ENCODE measurements at places on chromosomes 4 and X.

GRCh38 chr4:5973033-5973432 lies 45.2 kb downstream of the C4orf50 start:
- no peak for DNase-seq

DNA sequence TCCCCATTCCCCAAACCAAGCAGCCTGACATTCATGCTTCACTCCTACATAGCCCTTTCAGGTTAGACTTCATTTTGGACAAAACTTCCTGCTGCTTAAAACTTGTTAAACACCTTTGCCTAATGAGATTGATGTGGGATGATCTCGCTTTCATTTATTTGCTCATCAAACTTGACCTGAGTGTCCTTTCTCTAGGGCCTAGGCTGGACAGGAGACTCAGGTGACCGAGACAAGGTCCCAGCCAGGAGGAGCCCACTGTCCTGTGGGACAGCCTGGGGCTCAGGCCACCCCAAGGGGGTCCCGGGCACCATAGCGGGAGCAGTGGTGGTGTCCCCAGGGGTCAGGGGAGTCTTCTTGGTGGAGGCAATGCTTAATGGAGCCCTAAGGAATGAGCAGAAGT lies 23.7 kb upstream of the PSAPL1 start:
- DNase-seq: no peak

DNA sequence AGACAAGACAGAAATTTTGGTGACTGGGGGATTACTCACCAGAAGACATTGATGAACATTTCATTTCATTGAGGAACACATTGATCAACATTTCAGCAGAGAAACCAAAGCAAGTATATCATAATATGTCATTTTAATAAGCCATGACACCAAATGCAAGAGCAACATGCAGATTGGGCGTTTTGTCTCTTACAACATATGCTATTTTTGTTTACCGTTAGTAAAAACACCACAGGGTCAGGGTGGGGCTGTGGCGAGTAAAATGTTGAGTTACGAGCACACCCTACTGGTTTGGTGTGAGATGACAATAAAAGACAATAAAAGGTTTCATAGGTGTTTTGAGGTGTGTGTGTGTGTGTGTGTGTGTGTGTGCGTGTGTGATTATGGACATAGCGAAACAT lies 294.5 kb downstream of the PDGFC start:
- no peak for DNase-seq

GRCh38 chr4:74953647-74954046 lies 20.7 kb downstream of the PARM1 start:
- no peak for DNase-seq

GRCh38 chrX:13464599-13465275 lies 104.7 kb upstream of the EGFL6 start:
- DNase-seq: no peak

DNA sequence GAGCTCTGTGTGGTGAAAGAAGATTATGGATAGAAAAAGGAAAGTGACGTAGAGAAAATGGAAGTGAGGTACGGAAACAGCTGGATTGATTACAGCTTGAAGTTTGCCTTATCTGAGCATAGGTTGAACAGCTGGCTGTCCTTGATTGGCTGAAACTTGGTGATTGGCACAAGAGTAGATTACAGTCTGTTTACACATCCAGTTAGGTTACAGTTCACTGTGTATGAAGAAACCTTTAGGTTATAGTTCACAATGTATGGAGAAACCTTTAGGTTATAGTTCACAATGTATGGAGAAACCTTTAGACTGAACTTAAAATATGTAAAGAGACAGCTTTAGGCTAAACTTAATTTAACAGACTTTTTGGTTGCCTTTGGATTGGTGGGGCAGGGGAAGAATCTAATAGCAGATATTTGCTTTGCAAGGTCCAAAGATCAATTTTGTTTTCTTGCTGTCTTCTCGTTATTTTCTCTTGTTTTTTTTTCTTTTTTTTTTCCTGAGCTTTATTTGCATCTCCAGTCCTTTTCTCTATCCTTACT lies 15.6 kb upstream of the ART3 start:
- no peak for DNase-seq

- DNase-seq: no peak
Measured at GRCh38 chr4:118398226-118399090, 45.7 kb upstream of the PRSS12 start.

- DNase-seq: no peak
Measured at GRCh38 chr4:146049802-146050201, 111.2 kb upstream of the ZNF827 start.

Measured in GM19239 (cell line).